ENCODE measurements at places on chromosomes 1 and 21.
A peak's percentile ranks its signal among the peaks of the same experiment; 100 is the strongest.

DNA sequence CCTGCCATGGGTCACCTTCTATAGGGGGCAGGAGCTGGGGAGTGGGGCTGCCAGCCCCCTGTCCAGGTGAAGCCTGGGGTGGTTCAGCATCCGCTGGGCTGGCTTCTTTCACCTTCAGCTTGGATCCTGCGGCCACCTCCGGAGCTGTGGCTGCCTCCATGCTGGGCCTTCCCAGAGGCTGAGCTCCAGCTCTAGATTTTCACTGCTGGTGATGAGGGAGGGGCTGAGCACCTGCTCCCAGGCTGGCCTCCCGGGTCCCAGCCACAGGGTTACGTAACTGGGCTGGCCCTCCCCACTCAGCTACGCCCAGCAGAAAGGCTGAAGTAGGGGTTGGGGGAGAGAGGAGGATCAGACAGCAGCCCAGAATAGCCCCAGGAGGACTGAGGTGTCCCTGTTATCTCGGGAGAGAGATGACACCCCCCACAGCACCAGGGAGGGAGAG, at the start of gene MYBPHL:
MYBPHL (minus strand) TSS at position 180 of the 442 bp plus-strand sequence; CDS start at position 160, 20 bp downstream.
- DNase-seq: no peak

DNA sequence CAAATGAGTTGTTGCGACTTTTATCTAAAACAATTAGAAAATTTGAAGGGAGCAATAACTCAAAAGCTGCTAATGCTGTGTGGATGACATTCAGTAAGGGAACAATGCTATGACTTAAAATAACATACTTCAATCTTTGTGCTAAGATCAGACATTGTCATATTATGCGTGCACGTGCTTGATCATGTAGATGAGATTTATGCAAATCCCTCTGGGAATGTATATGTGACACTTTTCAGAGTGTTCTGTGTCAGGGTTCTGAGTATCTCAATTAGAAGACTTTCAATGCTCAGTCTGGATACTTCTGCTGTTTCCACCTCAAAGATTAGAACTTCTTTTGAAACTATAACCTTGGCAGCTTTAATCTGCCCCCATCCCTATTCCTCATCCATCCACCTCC, 18.6 kb upstream of the POU2F1 start:
- no peak for DNase-seq

DNA sequence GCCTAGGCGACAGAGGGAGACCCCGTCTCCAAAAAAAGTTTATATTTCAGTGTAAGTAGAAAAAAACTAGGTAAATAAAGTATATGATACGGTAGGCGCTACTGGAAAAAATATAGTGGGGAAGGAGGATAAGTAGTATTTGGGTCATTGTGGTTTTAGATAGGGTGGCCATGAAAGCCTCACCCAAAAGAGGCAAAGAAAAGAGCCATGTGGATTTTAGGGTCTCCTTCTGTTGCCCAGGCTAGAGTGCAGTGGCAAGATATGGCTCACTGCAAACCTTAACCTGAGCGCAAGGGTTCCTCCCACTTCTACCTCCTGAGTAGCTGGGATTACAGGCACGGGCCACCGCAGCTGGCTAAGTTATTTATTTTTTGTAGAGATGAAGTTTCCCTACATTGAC, 17.1 kb downstream of the LEPR start:
- DNase-seq: no peak

DNA sequence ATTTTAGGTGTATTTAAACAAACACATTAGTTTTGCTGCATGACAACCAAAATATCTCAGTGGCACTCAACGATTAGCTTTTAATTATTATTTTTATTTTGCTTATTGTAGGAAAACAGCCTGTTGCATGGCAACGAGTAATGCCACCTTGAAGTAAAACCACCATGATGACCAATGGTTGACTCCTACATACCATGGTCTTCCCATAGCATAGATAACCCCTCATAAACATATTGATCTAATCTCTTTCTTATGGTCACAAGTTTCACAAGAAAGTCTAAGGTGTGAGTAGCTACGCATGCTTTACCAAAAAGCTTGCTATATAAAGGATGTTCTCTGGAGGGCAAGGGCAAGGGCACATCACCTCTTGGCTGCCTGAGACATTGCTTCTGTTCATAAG, 61.5 kb upstream of the PTBP2 start:
- DNase-seq: no peak

- no peak for DNase-seq
Observed at GRCh38 chr1:221397606-221398005, 344.3 kb downstream of the DUSP10 start.

DNA sequence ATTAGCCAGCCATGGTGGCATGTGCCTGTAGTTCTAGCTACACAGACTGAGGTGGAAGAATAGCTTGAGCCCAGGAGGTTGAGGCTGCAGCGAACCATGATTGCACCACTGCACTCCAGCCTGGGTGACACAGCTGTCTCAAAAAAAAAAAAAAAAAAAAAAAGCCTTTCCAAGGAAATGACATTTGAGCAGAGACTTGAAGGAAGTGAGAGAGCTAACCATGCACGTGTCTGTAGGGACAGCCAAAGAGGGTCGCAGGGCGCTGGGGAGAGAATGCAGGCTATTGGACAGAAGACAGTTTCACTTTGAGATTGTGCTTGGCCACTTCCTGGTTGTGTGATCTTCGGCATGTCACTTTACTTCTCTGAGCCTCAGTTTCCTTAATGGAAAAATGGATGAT, 6.8 kb downstream of the HCRTR1 start:
- peak; percentile 47 for DNase-seq

GRCh38 chr1:223031733-223032601, 111.1 kb downstream of the TLR5 start:
- no peak for DNase-seq

DNA sequence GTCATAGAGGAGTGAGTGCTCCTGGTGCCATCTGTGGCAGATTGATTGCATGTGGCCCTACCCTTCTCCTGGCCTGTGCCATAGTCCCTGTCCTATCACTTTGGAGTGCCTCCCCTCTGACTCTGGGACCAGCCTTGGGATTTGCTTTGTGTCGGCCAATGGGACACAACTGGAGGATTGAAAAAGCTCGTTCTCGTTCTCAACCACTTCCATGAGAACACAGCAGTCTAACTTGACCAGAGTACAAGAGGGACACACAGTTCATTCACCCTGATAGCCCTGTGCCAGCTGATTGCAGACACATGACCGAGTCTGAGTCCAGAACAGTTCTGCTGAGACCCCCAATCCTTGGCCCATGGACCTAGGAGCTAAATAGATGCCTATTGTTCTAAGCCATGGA, 47.8 kb downstream of the C1orf198 start:
- DNase-seq: no peak

- peak; percentile 55 for DNase-seq
Observed at GRCh38 chr1:158185770-158186169, 5.1 kb downstream of the CD1D start.

DNA sequence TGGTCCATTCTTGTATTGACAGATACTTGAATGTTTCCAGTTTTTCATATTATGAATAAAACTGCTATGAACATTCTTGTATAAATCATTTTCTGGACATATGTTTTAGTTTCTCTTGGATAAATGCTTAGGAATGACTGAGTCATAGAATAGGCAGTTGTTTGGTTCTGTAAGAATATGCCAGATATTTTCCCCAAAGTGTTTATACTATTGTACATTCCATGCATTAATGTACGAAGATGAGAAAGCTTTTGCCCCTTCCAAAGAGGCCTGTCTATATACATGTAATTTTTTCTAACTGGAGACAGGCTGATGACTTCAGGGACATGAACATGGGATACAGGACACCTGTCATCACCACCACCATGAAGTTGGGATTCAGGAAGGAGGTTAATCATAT, 11.3 kb downstream of the NBPF3 start:
- no peak for DNase-seq

DNA sequence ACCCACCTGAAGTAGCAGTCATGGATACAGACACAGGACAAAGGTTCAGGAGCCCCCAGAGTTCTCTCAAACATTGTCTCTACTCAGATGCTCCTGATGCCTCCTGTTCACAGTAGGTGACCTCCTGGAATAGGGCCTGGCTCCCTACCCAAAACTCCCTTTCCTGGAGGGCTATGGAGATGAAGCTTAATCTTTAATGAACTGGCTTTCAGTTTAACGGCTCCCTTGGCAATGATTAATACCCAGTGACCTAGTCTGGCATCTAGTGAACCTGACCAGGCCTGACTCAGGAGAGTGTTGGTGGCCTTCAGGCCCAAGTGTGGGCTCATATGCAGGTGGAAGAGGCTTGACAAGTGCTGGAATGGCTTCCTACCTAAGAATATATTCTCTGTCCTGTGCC, 65.2 kb upstream of the TRABD2B start:
- no peak for DNase-seq

- no peak for DNase-seq
Observed at GRCh38 chr1:12447849-12448312, 170.1 kb downstream of the DHRS3 start.

GRCh38 chr21:36613059-36613458, 85.9 kb upstream of the SIM2 start:
- DNase-seq: no peak
